ENCODE measurements at places on chromosomes 6 and 20. TPM values are rescaled to one million over a fixed set of nuclear protein-coding genes. Genes with fewer than 3 reads are reported as not detected.

DNA sequence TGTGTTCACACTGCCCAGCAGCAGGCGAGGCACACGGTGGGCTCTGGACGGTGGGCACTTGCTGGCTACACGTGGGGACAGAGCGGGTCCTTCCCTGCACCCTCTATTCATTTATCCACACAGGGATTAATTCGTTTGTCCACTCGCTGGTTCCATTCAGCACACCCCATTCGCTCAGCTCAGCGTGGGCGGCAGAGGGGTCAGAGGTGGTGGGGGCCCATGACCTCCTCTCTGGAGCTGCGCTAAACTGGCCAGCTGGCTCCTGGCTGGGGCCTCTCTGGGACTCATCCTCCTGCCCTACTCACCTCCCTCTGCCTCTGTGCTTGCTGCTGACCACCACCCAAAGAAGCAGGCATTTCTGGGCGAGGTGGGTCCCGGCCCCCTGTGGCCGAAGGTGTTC, 21.4 kb upstream of the RBBP8NL start:
- H3K27me3 ChIP-seq: no peaks in the 10 kb centered on the region
- H3K4me1 ChIP-seq: no peaks in the 10 kb centered on the region
- no peak overlapping the region for H3K27ac ChIP-seq

DNA sequence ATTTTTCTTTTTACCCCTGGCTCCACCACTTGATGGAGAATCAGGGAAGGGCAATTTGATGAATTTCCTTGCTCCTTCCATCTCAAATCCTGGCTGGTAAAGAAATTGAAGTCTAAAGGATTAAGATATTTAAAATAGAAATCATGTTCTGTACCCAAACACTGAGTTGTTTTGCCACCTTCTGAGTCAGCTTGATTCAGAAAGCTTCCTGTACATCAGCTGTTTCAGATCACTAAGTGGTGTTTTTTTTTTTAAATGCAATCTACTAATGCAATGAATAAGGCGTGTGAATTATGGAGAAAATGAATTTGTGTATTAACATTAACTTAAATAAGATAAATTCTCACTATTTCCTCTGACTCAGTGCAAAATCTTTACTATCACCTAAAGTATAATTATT, 11.5 kb upstream of the POPDC3 start:
- H3K27me3 ChIP-seq: peaks cover 29% of the 10 kb centered on the region
- H3K4me3 ChIP-seq: no peak overlapping the region
- no peaks in the 10 kb centered on the region for H3K4me1 ChIP-seq
- peaks cover 2% of the 10 kb centered on the region for H3K36me3 ChIP-seq
- DNase-seq: no peak
- H3K27ac ChIP-seq: no peak overlapping the region

- H3K4me1 ChIP-seq: no peaks in the 10 kb centered on the region
- no peaks in the 10 kb centered on the region for H3K36me3 ChIP-seq
- no peak overlapping the region for H3K4me3 ChIP-seq
- DNase-seq: no peak
These were observed 107.7 kb upstream of the FOXC1 start for GRCh38 chr6:1502041-1502440.

Gene VSTM2L
- 0.20 TPM for total RNA-seq

Gene LINC00237
- total RNA-seq: not detected

Gene POM121L2
- not detected for total RNA-seq

GRCh38 chr6:56693246-56693607, 50.5 kb upstream of the DST start:
- no peak for DNase-seq
- H3K4me1 ChIP-seq: no peaks in the 10 kb centered on the region
- H3K4me3 ChIP-seq: no peak overlapping the region
- no peaks in the 10 kb centered on the region for H3K36me3 ChIP-seq
- H3K27ac ChIP-seq: no peak overlapping the region

DNA sequence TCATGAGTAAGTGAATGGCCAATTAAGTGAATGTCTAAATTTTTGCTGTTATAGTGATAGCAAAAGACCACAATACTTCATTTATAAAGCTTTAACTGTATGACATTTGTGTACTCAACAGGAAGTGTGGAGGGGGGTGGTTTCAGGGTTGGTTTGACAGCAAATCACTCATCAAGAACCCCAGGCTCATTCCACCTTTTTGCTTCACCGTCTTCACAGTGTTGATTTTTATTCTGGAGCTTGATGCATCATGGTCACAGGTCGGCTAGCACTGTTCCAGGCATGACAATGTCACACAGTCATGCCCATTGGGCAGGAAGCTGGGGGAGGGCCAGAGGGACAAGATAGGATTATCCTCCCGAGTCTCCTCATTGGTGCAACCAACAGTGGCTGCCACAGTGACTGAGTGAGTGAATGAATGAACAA, 75.0 kb downstream of the MDGA1 start:
- peak overlapping the region; percentile 24 for H3K27ac ChIP-seq
- no peak overlapping the region for H3K4me3 ChIP-seq
- H3K4me1 ChIP-seq: peaks cover 35% of the 10 kb centered on the region
- peaks cover 20% of the 10 kb centered on the region for H3K27me3 ChIP-seq
- H3K36me3 ChIP-seq: no peaks in the 10 kb centered on the region
- DNase-seq: peak; percentile 31

DNA sequence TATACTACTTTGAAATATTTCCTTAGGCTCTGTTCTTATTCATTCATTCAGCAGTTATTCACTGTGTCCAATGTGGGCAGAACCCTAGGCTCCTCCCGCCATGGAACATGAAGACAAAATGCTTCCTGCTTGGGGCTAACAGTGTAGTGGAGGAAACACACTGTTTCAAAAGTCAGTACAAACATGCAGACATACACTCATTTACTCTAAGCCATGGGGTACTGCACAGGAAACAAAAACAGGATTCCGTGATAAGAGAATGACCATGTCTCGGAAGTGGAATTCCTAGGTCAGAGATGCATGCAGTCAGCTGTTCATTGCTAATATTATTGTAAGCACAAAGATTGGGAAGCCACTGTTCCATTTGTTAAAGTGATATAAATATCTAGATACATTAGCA, 18.4 kb upstream of the FAM209A start:
- H3K4me1 ChIP-seq: peaks cover 2% of the 10 kb centered on the region
- no peaks in the 10 kb centered on the region for H3K27me3 ChIP-seq
- DNase-seq: no peak
- H3K4me3 ChIP-seq: no peak overlapping the region
- H3K27ac ChIP-seq: no peak overlapping the region

GRCh38 chr6:75800133-75800532, 51.1 kb downstream of the MYO6 start:
- no peak for DNase-seq
- H3K4me3 ChIP-seq: no peak overlapping the region
- H3K4me1 ChIP-seq: no peaks in the 10 kb centered on the region
- H3K36me3 ChIP-seq: no peaks in the 10 kb centered on the region

Gene NELFE
- total RNA-seq: 69.6 TPM

DNA sequence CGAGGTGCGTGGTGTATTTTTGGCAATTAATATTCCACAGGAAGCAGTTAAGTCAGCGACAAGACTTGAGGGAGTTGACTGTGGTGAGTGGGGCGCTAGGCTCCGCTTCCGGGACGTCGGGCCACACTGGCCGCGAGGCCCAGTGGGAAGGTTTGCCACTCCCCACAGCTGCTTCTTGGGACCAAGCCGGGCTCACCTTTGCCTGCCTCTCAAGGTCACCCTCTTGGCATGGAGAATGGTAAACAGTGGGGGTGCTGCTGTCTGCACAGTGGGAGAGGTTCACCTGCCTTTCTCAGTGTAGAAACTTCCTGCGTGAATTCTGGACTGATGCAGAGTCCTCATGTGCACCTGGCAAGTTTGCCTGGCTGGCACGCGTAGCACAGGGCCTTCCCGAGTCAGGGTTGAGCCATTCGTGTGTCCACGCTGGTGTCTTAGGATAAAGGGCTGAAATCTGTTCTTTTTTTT, 6.4 kb downstream of the OSBPL2 start:
- peaks cover 10% of the 10 kb centered on the region for H3K36me3 ChIP-seq
- no peak for DNase-seq
- peaks cover 29% of the 10 kb centered on the region for H3K4me1 ChIP-seq
- no peak overlapping the region for H3K4me3 ChIP-seq
- H3K27ac ChIP-seq: no peak overlapping the region

DNA sequence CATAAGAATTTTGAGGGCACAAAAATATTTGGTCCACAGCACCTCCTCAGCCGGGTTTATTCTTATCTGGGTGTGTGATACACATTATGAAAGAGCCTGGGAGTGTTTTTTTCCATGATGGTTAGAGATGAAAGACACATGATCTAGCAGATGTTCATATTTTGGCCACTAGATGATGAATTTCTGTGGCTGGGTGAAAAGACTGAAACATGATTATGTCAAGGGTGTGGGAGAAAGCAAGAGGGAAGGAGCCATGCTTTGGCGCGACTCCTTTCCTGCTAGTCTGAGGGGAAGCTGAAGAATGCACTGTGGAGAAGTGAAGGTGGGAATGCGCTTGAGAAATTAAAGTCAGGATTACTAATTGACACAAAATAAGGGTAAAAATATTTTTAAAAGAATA, 102.3 kb downstream of the SH3BGRL2 start:
- no peaks in the 10 kb centered on the region for H3K36me3 ChIP-seq
- DNase-seq: no peak
- no peaks in the 10 kb centered on the region for H3K4me1 ChIP-seq
- no peak overlapping the region for H3K4me3 ChIP-seq

Gene PXMP4
- 15.8 TPM for total RNA-seq

DNA sequence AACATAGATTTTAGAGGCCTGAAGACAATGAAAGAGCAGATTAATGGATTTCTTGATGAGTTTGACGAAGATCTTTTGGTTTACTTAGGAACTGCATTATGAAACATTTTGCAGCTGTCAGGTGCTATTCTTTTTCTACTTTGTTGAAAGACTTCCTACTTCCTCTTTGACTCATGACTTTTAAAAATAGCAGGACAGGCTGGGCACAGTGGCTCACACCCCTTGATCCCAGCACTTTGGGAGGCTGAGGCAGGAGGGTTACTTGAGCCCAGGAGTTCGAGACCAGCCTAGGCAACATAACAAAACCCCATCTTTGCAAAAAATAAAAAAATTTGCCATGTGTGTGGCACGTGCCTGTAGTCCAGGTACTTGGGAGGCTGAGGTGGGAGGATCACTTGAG, 52.0 kb downstream of the ITCH start:
- no peak overlapping the region for H3K27ac ChIP-seq
- no peak for DNase-seq
- H3K4me3 ChIP-seq: no peak overlapping the region
- H3K4me1 ChIP-seq: peaks cover 21% of the 10 kb centered on the region

GRCh38 chr6:39666706-39667489, 58.3 kb downstream of the KIF6 start:
- DNase-seq: no peak
- H3K36me3 ChIP-seq: no peaks in the 10 kb centered on the region
- no peak overlapping the region for H3K4me3 ChIP-seq
- H3K27ac ChIP-seq: no peak overlapping the region
- H3K4me1 ChIP-seq: no peaks in the 10 kb centered on the region
- H3K27me3 ChIP-seq: no peaks in the 10 kb centered on the region

Gene C2
- 0.45 TPM for total RNA-seq

DNA sequence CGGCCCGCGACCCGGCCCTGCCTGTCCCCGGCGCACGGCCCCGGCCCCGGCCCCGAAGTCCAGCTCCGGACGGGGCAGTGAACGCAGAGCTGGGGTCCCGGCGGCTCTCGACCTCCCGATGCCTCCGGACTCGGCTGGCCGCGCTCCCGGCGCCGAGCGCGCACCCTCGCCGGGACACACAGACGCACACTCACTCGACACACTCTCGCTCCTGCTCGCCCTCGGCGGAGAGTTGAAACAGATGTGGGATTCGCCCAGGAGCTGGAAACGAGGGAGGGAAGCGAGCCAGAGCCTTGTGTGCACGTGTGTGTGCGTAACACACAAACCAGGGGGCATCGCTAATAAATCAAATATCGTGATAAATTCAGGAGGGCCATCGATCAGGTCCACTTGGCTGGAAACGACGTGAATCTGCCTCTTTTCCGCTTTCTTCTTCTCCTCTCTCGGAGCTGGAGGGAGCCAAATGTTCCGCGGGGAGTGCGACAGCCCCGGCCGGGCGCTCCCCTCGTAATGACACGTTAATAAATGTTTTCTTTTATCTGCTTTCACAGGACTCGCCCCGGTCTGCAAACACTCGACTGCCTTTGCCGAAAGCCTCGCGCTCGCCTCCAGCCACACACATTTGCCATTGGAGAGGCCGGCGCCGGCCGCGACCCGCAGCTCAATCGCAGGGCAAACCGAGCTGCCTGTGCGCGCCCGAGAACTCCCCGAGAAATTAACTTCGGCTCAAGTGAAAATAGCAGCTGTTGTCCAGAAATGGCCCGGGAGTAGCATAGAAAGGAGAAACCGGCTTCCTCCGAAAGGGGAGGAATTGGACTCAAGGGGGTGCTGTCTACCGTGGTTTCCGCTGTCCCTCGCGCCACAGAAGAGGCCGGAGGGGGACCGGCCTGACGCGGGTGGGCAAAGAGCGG, 828 bp upstream of the SULF2 start:
- H3K27me3 ChIP-seq: peaks cover 72% of the 10 kb centered on the region
- H3K36me3 ChIP-seq: peaks cover 3% of the 10 kb centered on the region
- H3K4me3 ChIP-seq: peak overlapping the region; percentile 71
- peaks cover 15% of the 10 kb centered on the region for H3K4me1 ChIP-seq

DNA sequence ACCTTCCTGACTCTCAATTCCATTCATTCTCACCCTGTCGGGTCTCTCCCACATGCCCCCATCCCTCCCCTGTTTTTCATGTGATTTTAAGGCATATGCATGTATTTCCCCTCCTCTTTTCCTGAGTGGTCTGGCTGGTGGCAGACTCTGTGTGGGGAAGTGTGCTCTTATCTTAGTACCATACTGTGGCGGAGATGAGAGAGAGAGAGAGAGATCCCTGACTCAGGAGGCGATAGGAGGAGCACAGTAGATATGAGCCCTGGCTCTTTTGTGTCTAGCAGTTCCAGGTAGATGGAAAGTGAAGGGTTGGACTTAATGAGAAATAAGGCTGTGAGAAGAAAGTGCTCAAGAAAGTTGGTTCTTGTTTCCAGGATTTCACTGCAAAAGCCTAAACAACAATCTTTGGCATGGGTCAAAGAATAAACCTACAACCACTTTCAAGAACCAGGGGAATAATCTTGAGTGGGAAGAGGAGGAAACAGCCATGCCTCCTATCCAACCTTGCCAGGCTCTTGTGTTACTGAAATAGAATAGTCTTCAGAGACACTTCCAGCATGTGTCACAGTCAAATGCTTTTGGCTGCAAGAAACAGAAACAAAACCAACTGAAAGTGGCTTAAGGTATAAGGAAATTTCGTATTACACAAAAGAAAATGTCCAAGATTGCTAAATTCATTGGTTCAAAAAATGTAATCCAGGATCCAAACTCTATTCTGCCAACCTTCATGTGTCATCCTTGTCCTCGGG, 123.8 kb upstream of the MYLIP start:
- H3K27me3 ChIP-seq: peaks cover 12% of the 10 kb centered on the region
- no peak overlapping the region for H3K27ac ChIP-seq
- DNase-seq: no peak
- H3K36me3 ChIP-seq: no peaks in the 10 kb centered on the region
